ENCODE measurements at places on chromosomes 6 and 20.

DNA sequence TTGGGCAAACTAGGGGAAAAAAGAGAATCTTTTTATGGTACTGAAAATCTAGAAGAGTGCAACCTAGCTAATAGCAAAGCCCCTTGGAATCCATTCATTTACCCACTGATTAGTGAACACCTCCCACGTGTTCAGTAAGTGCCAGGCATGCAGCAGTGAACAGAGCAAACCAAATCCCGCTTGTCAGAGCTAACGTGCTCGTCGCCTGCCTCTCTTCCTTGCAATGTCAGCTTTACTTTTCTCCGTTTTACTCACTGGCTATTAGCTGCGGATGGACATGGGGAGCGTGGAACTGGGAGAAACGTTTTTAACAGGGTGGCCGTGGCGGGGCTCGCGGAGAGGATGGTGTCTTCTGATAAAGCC lies 120.4 kb downstream of the SYNDIG1 start:
- no peak for DNase-seq

DNA sequence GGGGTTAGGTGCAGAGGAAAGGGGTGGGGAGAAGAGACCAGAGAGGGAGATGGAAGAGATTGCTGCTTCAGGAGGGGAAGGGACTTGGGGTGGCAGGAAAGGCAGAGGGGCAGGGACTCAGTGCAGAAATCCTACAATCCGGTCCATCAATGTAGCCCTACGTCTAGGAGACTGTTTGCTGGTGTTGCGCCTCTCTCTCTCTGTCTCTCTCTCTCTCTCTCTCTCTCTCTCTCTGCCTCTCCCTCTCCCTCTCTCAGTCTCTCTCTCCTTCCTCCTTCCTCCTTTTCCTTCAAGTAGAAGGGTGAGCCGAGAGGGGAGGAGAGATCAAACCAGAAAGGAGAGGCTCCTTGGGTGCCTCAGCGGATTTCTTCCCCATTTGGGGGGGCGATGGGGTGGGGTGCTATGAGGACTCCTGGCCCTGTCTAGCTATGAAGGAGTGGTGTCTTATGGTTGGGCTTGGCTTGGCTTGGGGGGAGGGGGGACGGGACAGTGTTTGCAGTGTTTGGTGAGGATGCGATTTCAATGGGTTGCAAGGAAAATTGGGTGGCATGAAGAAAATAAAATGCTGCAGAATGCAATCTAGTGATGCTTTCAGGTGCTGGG lies 181.2 kb downstream of the TBXT start:
- no peak for DNase-seq

DNA sequence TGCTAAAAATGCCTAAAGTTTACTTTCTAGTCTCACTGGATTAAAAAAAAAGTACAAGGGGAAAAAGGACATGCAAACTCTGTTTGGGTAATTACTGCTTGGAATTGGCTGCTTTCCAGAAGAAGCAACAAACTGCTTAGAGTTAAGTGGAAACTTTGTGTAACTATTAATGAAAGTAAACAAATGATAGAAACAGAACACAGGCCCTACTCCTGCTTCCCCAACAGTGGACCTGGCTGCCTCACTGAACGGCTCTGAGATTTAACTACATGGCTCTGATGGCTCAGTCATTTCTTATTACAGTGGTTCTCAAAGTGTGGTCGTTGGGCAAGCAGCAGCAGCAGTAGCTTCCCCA lies 108.5 kb downstream of the MAN1A1 start:
- no peak for DNase-seq

DNA sequence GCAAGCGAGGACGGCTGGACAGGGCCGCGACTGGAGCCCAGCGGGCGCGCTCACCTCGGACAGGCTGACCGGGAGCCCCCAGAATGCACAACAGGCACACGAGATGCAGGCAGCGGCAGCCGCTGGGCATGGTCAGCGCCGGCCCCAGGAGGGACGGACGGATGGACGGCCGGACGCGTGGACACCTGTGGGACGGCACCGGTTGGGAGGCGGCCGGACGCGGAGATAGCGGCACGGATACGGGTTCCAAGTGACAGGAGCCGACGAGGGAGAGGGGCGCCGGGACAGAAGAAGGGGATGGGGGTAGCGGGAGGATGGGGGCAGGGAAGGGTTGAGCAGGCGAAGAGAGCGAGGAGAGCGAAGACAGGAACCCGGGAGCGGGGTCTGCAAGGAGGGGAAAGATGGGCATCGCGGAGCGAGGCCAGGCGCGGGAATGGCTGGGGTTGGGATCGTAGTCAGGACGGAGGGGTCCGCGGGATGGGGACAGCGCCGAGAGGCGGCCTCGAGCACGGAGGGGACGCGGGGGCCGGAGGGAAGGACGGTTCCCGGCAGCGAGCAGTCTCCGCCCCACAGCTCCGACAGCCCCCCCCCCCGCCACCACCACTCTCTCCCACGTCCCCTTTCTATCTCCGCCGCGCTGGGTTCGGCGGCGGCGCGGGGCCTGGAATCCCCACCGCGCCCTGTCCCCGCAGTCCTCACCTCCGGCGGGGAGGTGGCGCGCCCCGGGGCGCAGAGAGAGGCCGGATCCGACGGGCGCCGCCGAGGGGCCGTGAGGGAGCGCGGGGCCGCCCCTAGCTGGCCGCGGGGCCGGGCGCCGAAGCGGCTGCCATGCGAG lies 435 bp downstream of the DLK2 start:
- no peak for DNase-seq

GRCh38 chr20:13681248-13682125 lies 42.8 kb upstream of the TASP1 start:
- no peak for DNase-seq

DNA sequence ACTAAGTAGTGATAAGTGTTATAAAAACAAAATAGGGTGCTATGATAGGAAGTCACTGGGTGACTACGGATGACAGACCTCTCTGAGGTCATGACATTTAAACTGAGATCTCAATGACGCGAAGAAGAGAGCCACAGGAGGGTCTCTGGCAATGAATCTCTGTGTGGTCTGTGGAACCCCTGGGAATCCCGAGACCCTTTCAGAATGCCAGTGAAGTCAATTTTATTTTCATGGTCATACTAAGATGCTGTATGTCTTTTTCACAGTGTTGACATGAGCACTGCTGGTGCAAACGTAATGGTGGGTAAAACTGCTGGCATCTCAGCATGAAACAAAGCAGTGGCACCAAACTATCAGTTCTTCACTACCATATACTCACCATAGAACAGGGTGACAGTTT lies 155.0 kb downstream of the GJA10 start:
- DNase-seq = no peak

GRCh38 chr6:153511896-153512496 lies 380.9 kb upstream of the RGS17 start:
- no peak for DNase-seq

- no peak for DNase-seq
Measured at GRCh38 chr6:157699777-157700636, 123.0 kb upstream of the SNX9 start.

GRCh38 chr6:136085370-136086115 lies 164.6 kb downstream of the MTFR2 start:
- no peak for DNase-seq

GRCh38 chr6:153790048-153790447 lies 249.0 kb upstream of the OPRM1 start:
- no peak for DNase-seq

- DNase-seq = no peak
Measured at GRCh38 chr6:52227495-52227894, 16.8 kb downstream of the IL17F start.

DNA sequence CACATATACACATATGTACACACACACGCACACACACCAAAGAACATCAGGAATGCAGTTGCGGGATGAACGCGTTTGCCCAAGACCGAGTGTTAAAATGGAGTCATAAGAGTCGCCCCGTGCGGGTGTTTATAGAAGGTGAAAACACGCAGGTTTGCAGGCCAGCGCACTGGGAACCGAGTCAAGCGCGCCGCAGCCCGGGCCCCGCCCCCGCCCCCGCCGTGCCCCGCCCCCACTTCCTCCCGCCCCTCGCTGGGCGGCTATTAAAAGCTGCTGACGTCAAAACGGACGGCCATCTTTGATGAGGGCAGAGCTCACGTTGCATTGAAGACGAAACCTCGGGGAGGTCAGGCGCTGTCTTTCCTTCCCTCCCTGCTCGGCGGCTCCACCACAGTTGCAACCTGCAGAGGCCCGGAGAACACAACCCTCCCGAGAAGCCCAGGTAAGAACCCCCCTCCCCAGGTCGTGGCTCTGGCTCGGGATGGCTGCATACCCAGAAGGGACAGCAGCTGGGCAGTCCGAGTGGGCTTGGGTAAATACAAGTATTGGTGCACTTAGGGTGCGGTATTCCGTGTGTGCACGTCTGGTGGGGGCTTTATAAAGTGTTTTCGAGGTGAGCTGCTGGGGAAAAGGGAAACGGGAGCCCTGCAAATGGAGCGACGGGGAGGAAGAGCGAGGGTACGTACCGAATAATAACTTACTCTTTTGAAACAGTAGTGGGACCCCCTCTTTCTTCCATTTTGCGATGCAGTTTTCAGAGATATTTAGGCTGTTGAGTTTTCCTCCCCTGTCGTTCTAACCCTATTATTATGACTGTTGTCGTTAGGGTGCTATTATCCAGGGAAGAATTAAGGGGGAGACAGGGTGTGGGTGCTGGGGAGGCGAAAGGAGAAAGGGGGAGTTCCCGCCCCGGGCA lies at the start of gene SNAP25:
TSS of gene SNAP25 (plus strand) at position 295 of the 916 bp plus-strand sequence. CDS start 56,662 bp downstream, outside the sequence.
- peak; percentile 63 for DNase-seq

GRCh38 chr6:136330634-136331033 lies 41.0 kb upstream of the BCLAF1 start:
- no peak for DNase-seq

DNA sequence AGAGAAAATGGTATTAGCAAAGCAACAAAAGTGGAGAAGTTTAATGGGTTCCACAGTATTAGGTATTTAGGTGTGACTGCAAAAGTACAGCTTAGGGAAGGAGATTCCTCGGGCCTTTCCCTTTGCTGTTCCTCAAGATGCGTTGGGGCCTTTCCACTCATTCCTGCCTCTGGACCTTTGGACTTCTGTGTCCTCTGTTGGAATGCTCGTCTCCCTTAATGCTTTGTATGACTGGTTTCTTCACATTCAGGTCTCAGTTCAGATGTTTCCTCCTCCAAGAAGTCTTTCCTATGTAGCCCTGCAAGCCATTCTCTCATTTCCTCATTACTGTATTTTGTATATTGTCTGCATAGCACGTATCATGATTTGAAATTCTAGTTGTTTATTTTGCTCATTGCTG lies 39.6 kb downstream of the CTNNBL1 start:
- DNase-seq = no peak

GRCh38 chr20:53621482-53622246 lies 28.0 kb upstream of the ZNF217 start:
- DNase-seq = no peak

DNA sequence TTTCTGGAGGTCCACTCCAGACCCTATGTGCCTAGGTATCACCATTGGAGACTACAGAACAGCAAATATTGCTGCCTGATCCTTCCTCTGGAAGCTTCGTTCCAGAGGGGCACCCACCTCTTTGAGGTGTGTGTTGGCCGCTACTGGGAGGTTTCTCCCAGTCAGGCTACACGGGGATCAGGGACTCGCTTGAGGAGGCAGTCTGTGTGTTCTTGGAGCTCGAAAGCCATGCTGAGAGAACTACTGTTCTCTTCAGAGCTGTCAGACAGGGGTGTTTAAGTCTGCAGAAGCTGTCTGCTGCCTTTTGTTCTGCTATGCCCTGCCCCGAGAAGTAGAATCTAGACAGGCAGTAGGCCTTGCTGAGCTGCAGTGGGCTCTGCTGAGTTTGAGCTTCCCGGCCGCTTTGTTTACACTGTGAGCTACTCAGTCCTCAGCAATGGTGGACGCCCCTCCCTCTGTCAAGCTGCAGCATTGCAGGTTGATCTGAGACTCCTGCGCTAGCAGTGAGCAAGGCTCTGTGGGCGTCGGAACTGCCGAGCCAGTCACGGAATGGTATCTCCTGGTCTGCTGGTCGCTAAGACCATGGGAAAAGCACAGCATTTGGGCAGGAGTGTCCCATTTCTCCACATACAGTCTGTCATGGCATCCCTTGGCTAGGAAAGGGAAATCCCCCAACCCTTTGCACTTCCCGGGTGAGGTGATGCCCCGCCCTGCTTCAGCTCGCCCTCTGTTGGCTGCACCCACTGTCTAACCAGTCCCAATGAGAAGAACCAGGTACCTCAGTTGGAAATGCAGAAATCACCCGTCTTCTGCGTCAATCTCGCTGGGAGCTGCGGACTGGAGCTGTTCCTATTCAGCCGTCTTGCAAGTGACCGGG lies 32.5 kb upstream of the ASCC3 start:
- no peak for DNase-seq

DNA sequence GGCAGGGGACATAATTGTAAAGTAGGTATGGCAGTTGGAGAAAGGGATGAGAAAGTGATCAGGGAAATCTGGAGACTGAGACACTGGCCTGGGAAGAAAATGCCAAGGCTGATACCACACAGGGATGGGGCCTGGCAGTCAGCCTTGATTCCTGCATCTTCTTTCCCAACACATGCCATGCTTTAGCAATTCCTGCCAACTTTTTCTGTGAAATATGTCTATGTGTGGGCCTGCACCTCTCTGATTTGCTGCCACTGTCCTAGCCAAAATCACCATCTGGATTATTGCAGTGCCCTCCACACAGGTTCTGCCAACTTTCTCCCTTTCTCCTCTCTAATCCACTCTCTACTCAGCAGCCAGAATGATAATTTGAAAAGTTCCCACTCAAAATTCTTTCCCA lies 759.8 kb upstream of the CITED2 start:
- DNase-seq = no peak

GRCh38 chr20:55394592-55394991 lies 610.7 kb downstream of the CBLN4 start:
- no peak for DNase-seq

DNA sequence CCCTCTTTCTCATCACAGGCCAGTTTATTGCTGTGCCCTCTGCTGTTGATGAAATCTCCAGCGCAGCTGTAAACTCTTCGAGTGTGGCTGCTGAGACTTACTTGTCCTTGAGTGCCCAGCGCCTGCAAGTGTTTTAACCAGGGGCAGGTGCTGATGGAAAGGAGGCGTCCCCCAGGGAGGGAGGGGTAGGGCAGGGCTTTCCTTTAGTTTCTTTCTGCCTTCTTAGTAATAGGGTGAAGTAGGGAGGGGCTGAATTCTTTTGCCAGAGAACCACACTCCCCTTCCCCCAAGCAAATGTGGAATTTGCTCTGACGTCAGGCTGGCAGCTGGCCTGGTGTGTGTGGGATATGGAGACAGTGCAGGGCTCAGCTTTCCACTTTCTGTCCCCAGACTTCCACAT lies 61.2 kb downstream of the IGF2R start:
- peak; percentile 9 for DNase-seq

DNA sequence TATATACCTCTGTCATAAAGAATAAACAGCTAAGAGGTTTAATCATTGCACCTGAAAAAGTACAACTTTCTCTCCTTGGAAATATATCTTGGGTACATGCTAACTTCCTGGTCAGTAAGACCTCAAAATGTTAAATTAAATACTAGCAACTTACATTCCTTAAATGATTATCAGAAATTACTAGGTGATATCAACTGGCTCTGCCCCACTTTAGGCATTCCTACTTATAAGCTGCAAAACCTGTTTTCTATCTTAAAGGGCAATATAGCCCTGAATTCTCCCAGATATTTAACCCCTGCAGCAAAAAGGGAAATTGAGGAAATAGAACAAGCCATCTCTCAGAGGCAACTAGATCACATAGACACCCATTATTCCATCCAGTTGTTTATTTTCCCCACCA lies 20.8 kb downstream of the HLA-DPA1 start:
- no peak for DNase-seq

GRCh38 chr20:17471606-17472187 lies 59.5 kb downstream of the BFSP1 start:
- DNase-seq = no peak
